Pericardium fibroblast (primary cell): ENCODE measurements at places on chromosomes 3 and 15. TPM values are rescaled to one million over a fixed set of nuclear protein-coding genes. Genes with fewer than 3 reads are reported as not detected.

Gene SAMD7
- not detected in 2 replicates for total RNA-seq

Gene CLDN18
- total RNA-seq: not detected in 2 replicates

Gene LINS1
- total RNA-seq: 5.5 and 26.3 TPM in 2 replicates

Gene WNT5A
- 13.1 and 52.7 TPM in 2 replicates for total RNA-seq

Gene CLEC3B
- 103 and 119 TPM in 2 replicates for total RNA-seq

Gene MB21D2
- total RNA-seq: 1.5 and 7.1 TPM in 2 replicates

Gene ANKRD63
- not detected in 2 replicates for total RNA-seq
